ENCODE measurements at places on chromosomes 2 and 18.

- no peak for DNase-seq
Measured at GRCh38 chr2:11410101-11410500, 55.9 kb downstream of the E2F6 start.

GRCh38 chr2:85459771-85460170 lies 41.3 kb downstream of the SH2D6 start:
- no peak for DNase-seq

- no peak for DNase-seq
Measured at GRCh38 chr2:173028671-173029070, 47.0 kb upstream of the MAP3K20 start.

- no peak for DNase-seq
Measured at GRCh38 chr2:26576565-26577441, 64.4 kb downstream of the CIB4 start.

DNA sequence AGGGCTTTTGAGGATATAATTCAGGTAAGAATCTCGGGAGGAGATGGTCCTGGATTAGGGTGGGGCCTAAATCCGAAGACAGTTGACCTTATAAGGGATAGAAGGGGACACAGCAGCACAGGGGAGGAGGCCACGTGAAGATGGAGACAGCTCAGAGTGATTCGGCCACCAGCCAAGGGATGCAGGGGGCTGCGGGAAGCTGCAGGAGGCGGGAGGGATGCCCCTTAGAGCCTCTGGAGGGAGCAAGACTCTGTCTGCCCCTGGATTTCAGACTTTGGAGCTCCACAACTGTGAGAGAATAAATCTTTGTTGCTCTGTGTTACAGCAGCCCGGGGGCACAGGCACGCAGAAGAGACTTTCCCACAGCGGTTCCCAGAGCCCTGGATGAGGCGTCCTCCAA lies 143.7 kb downstream of the ASB1 start:
- no peak for DNase-seq

GRCh38 chr18:5630057-5630899 lies 86.5 kb upstream of the EPB41L3 start:
- DNase-seq, result peak; percentile 11

DNA sequence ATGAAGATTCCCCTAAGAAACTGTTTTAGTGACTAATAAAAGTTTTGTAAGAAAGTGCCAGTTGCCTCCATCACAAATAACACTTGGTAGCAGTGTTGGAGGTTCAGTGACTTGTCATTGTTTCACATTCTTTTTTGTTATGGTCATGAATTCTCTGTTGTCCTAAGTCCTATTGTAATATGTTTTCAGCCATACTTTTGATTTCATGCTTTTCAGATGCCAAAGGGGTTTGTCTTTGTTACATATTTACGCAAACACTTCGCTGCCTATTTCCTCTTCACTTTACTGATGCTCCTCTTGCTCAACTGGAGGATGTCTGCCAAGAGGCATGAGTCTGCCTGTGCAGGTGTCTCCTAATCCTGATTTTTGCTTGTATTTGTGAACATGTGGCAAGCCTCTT lies 66.6 kb downstream of the PHLPP1 start:
- no peak for DNase-seq

DNA sequence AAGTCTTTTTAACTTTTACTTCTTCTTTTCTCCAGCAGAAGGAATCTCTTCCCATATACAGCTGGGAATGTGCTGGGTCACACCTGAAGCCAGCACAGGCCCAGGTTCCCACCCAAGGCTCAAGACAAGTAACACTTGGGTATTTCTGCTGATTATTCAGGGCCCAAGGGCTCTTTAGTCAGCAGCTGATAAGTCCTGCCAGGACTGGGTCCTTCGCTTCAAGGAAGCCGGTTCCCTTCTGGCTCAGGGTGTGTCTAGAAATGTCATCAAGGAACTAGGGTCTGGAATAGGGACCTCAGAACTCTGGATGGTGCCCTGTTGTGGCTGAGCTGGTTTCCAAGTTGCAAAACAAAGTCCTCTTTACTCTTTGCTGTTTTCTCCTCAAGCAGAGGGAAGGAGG lies 27.0 kb upstream of the SERPINB2 start:
- no peak for DNase-seq

DNA sequence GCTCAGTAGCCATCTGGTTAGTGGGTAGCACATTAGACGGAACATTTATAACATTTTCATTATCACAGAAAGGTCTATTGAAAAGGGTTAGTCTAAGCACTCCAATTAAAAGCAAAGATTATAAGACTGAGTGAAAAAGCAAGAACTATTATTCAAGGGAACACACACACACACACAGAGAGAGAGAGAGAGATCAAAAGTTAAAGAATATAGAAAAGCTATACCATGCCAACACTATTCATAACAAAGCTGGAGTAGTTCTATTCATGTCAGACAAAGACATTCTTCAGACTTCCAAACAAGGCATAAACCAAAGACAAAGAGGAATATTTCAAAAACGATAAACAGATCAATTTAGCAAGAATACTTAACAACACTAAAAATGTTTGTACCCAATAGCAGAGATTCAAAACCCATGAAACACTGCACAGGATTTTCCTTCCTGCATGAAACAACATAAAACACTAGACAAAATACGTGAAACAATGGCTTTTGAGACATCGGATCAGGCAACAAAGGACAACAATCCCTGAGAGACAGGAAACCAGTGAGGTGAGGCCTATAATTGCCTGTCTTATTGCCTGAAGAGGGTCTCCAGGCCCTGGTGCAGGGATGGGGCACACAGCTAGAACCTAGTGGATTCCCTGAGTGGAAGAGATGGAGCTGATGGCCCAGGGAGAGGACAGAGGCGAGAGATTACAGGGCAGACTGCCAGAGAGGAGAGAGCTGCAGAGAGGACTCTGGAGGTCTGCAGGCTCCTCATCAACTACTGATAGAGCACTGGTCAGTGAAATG lies 83.6 kb upstream of the NPAS2 start:
- DNase-seq, result no peak

GRCh38 chr18:79106084-79106483 lies 36.9 kb downstream of the ATP9B start:
- DNase-seq, result no peak

DNA sequence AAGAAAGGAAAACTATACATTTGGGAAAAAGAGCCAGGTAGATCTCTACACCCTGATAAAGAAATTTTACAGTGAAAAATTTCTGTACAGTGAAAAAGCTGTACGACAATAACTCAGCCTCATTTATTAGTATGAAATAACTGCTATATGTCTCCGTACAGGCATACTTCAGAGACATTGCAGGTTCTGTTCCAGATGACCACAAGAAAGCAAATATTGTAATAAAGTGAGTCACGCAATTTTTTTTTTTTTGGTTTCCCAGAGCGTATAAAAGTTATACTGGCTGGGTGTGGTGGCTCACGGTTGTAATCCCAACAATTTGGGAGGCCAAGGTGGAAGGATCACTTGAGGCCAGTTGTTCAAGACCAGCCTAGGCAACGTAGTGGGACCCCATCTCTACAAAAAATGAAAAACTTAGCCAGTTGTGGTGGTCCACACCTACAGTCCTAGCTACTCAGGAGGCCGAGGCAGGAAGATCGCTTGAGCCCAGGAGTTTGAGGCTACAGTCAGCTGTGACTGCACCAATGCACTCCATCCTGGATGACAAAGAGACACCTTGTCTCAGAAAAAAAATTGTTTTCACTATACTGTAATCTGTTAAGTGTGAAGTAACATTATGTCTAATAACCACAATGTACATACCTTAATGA lies 28.2 kb upstream of the AMMECR1L start:
- no peak for DNase-seq

DNA sequence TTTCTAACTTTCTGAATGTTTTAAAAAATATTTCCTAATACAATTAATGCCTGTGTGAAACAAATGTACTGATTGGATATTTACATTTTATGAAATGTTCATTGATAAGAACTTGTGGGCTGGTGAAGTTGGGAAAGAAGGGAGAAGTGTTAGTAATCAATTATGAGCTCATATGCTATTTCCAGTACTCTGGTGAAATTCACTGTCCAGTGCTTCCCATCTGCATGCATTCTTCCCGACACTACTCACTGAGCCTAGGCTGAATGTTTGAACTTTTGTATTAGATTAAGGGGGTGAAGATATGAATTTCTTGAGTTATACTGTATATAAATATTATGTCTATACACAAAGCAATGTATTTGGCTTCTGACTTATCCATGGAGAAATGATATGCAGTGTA lies 36.0 kb downstream of the SKA1 start:
- no peak for DNase-seq

DNA sequence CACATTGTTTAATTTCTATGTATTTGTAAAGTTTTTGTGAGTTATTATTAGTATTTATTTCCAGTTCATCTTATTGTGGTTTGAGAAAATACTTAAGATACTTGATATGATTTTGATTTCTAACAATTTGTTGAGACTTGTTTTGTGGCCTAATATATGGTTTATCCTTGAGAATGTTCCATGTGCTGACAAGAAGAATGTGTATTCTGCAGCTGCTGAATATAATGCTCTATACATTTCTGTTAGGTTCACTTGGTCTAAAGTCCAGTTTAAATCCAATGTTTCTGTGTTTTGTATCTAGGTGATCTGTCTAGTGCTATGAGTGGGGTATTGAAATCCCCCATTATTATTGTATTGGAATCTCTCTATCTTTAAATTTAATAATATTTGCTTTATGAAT lies 201.3 kb downstream of the FSIP2 start:
- DNase-seq, result no peak

DNA sequence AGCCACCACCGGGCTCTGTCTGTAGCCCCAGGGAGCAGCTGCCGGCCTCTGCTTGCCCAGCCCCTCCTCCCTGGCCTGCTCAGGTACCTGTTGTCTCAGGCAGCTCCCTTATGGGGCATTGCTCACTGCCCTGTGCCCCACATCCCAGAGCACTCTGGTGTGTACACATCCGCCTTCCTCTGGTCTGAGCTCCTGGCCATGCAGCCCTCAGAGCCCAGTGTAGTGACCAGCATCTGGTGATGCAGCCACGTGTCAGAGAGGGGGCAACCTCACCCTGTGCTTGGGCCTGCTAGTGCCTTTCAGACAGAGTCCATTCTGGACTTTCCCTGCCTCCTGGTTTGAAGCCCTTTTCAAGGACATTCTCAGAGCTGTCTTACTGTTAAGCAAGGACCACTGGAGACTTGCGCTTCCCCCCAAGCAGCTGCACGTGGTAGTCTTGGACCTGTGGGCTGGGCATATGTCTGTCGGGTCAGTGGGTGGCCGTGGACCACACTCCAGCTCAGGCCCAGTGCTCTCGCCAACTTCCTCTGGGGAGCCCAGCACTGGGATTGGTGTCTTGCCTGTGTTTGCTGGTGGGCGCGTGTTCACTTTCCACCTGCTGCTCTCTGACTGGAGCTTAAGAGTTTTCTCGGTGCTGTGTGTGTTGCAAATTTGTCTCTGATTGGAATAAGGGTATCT lies 30.7 kb downstream of the DGKD start:
- DNase-seq, result no peak

GRCh38 chr2:128003463-128003862 lies 24.4 kb downstream of the SAP130 start:
- no peak for DNase-seq

DNA sequence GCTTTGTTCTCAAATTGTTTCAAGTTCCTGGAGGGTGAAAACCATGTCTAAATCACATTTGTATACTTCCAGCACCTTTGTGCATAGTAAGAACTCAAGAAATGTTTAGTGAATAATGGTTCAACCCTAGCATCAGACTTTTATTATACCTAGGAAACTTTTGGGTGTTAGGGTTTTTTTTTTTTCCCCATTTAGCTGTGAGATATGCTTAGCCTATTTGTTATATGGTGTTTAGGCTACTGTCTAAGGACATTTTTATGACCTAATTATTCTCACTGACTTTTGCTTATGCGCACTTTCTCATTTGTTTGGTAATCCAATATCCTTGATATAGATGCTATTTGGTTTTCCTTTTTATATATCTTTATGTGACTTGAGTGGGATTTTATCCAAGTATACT lies 164.7 kb downstream of the PHLPP1 start:
- no peak for DNase-seq

- no peak for DNase-seq
Measured at GRCh38 chr2:240947176-240947575, 41.0 kb downstream of the CROCC2 start.

DNA sequence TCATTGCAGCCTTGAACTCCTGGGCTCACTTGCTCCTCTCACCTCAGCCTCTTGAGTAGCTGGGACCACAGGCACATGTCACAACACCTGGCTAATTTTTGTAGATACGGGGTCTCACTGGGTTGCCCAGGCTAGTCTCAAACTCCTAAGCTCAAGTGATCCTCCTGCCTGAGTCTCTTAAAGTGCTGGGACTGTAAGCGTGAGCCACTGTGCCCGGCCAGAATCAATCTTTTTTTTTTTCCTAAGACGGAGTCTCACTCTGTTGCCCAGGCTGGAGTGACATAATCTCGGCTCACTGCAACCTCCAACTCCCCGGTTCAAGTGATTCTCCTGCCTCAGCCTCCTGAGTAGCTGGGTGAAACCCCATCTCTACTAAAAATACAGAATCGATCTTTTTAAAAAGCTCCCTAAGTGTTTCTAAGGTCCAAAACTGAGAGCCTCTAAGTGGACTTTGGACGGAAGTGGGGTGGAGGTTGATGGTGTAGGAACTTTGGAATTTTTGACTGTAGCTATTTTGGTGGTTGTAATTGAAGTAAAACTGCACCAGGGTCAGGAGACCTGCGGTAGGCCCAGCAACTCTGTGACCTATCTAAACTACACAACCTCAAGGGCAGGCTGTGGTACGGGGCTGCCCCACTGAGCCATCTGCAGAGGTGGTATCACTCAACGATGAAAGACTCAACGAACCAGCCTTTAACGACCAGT lies 82.9 kb downstream of the POLR1A start:
- no peak for DNase-seq

- DNase-seq, result no peak
Measured at GRCh38 chr2:3217646-3218045, 160.0 kb downstream of the EIPR1 start.

- no peak for DNase-seq
Measured at GRCh38 chr2:201440182-201440581, 11.1 kb downstream of the TRAK2 start.

GRCh38 chr18:26992926-26993325 lies 127.4 kb upstream of the AQP4 start:
- no peak for DNase-seq

DNA sequence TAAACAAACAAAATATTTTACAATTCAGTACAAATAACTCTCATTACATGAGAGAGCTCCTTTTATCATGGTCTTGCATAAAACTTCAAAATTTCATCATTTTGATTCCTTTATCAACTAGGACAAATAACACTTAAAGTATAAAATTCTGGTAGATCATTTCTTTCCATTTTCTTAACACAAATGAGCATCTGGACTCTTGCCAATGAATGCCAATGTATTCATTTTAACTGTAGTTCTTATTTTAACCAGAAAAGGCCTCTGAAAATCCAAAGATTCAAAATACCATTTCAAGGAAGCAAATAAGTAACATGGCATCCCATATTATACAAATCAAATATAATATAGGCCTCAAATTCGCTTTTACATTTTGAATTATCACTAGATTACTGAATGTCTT lies 13.8 kb upstream of the POU3F3 start:
- DNase-seq, result no peak
